ENCODE measurements at places on chromosomes 7 and 10.

DNA sequence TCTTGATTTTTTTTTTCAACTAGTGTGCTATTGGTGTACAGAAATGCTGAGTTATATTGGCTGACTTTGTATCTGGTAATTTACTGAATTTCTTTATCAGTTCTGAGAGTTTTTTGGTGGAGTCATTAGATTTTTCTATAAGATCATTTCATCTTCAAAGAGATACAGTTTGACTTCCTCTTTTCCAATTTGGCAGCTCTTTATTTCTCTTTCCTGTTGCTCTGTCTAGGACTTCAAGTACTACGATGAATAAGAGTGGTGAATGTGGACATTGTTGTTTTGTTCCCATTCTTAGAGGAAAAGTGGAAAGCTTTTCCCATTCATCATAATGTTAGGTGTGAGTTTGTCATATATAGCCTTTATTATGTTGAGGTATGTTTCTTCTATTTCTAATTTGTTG lies 50.2 kb downstream of the LOXL4 start:
- DNase-seq, result no peak

DNA sequence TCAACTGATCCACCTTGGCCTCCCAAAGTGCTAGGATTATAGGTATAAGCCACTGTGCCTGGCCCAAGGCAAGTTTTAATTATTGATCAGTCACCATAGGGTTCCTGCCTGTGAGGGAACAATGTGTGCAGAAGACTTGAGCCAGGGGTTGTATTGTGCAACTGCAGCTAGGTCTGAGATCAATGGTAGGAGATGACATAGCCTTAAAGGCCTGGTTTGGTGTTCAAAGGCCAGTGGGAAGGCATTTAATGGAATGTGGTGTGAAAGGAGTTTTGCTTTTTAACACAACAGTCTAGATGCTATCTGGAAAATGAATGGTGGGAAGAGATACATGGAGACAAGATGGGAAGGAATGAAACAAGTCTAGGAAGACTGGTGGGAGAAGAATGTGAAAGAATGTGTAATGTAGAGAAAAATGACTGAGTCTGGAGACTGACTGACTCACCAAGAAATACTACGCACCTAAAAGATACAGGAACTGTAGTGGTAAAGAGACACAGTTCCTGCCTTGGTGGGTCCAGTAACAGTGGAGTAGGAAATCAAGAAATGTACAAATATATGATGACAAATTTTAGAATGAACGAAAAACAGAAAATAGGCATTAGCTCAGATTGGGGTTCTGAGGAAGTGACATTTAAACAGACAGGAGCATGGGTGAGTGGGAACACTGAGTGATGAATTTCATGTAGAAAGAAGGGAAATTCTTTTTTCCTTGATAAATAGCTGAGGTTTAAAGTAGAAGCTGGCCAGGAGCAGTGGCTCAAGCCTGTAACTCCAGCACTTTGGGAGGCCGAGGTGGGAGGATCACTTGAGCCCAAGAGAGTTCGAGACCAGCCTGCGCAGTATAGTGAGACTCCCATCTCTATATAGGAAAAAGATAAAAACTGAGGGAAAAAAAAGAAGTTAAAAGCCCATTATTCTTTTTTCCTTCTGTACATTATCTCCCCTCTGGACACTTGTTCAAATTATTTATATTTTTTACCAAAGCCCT lies 9.4 kb downstream of the HNRNPF start:
- no peak for DNase-seq

DNA sequence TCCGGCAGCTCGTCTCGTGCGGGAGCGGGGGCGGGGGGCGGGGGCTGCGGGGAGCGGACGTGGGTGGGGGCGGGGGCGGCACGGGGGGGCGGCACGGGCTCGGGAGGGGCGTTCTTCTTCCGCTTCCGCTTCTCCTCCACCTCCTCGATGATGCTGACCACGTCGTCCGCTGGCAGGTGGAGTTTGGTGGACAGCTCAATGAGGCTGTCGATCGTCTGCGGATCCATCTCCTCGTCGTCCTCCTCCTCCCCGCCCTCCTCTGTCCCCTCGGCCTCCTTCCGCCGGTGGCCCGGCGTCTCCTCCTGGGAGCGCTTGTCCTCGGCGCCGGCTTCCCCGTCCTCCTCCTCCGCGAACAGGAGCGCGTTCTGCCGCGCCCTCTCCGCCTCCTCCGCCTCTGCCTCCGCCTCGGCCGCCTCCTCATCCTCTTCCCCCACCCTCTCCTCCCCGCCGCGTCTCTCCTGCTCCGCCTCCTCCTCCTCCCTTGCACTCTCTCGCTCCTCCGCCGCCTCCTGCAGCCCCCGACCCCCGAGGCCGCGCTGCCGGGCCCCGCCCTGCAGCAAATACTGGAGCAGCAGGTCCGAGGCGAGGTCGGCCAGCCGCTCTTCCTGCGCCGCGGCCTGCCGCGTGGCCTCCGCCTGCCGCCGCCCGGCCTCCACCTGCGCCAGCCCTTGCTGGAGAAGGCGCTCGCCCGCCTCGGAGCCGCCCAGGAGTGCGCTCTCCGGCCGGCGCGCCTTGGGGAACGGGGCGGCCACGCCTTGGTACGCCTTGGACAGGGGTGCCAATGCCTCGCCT lies 1.9 kb downstream of the VGF start:
- DNase-seq, result no peak

DNA sequence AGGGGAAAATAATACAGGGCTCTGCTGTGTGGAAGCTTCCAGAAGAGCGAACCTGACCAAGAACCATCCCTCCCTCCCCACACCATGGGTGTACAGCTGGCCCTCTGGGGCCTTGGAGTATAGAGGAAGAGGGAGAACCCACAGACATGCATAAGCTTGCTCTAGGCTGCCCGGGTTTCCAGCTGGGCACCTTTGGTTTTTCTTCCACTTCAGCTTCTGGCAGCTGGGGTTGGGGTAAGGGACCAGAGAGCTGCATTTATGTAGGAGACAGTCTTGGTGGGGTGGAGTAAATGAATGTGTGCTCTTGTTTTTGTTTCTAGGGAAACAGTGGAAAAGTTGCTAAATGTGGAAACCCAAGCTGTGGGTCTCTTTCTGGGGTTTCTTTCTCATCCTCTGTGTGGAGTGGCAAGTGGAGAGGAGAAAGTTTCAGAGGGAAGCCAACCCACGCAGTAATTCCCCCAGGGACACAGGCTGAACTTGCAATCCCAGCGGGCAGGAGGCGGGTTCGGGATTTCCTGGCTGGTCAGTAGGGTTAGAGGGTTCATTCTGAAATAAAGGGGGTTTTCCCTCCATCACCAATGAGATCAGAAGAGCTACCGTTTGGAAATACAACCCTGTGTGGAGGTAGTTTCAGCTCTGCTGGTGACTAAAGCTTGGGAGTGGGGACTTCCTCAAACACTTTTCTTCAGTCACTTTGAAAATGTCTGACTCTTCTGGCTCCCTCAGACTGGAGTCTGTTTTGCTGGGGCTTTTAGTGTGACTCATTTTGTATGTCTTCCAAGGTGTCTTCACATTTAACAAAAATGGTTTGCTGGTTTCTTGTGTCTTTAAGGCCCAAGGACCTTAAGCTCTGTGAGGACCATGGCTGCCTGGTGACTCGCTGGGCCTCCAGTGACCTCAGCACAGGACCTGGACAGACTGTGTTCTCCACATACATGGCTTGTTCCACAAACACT lies 22.2 kb upstream of the SRGN start:
- no peak for DNase-seq

DNA sequence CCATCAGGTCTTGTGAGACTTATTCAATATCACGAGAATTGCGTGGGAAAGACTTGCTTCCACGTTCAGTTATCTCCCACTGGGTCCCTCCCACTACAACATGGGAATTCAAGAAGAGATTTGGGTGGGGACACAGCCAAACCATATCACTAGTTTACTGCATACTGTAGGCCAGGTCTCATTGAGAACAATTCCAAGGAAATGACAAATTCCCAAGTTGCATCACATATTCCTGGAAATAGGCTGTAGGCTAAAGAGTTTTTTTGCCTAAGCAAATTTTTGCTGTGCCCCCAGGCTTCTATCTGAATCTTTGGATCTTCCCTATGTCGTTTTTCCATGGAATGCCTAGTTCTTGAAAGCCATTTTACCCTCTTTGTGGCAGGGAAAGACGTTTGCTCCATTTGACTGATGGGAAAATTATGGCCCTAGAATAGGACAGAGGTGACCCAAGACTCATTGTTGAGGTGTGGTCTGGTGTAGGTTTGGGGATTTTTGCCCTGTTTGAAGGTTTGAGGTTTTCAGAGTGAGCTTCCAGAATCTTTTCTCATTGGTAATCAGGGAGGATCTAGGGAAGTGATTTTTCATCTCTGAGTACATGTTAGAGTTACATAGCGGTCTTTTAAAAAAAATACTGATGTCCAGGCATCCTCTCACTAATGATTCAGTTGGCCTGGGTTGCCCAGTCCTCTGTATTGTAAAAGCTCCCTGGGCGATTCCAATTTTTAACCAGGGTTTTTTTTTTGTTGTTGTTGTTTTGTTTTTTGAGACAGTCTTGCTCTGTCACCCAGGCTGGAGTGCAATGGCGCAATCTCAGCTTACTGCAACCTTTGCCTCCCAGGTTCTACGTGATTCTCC lies 44.4 kb downstream of the TACR2 start:
- DNase-seq, result no peak

DNA sequence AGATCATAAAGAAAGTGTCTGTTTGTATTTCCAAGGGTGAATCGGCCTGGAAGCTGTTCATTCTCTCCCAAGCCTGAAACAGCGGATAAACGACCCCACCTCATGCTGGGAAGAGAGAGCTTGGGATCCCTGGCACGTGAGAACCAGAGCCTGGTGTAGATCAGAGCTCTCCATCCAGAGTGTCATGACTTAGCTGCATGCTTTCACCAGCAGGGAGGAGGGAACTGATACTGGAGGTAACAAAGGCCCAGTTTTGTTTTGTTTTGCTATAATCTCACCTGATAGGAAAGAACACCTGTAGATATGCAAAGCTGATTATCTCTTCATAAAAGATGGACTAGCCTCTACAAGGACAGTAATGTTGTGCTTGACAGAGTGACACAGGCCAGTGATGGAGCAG lies 236.6 kb downstream of the POM121L12 start:
- DNase-seq, result no peak

DNA sequence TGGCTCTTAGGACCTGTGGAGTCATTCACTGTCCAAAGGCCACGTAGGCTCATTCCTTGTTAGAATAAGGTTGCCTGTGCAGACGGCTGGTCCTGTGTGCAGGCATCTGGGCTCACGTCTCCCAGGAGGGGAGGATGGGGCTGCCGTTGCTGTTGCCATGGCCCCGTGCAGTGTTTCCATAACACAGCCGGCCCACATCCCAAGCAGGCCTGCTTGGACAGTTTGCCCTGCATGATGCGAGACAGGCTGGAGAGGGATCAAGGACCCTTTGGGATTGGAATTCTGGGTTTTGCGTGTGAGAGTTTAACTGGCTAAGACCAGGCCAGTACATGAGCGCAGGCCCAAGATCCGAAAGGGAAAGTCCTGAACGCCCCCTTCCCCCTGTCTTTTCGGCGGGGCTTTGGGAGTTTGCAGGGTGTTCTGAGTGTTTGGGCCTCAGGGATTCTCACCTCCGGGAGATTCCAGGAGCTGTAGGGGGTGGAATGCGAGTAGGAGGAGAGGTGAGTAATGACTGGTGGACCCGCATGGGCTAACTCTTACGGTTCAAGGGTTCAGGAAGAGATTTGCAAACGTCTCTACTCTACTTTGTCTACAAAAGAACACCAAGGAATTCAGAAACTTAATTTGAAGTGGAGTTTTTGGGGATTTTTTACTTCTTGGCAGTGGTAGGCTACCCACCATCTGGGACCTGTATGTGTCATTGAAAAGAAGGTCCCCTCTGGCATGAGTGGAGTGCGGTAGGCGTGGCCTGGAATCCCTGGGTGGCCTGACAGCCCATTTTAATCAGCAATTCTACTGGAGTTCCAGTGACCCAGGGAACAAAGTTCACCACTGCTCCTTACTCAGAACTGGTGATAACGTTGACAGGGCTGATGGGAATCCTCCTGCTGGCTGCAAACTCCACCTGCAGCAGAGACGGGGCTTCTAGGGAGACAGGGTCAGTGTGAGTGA lies 125.4 kb downstream of the ITIH5 start:
- no peak for DNase-seq

- DNase-seq, result no peak
Measured at GRCh38 chr7:30922596-30922995, 10.9 kb downstream of the AQP1 start.

DNA sequence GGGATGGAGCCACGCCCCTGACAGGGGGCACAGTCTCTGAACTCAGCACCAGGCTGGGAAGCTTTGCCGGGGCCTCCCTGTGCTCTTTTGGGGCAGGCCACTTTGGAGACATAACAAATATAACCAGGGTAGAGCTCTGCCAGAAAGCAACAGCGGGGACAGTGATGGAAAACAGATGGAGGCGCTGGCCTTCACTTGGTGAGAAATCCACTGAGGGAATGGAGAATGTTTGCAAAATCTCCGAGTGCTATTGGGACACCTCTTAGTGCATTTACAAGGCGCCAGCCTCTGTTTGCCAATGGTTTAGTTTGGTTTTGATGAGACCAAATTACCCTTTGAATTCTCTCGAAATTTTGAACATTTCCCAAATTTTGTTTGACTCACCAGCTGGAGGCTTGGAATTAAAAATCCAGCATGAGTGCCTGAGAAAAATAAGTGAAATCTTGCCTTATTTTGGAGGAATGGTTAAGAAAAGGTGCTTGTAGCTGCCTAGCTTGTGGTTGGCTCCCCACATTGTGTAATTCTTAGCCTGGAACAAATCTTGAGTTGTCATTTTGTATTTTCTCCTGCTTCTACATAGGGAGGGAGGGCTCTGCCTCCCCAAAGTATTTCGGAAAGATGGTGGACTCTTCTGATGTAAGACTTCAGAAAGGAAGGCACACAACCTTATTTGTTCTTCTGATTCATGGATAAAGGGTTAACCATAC lies 980.5 kb downstream of the LRMDA start:
- DNase-seq, result no peak

- no peak for DNase-seq
Measured at GRCh38 chr7:2025188-2025587, 207.6 kb downstream of the MAD1L1 start.
